ENCODE measurements at places on chromosomes 3 and 15.

DNA sequence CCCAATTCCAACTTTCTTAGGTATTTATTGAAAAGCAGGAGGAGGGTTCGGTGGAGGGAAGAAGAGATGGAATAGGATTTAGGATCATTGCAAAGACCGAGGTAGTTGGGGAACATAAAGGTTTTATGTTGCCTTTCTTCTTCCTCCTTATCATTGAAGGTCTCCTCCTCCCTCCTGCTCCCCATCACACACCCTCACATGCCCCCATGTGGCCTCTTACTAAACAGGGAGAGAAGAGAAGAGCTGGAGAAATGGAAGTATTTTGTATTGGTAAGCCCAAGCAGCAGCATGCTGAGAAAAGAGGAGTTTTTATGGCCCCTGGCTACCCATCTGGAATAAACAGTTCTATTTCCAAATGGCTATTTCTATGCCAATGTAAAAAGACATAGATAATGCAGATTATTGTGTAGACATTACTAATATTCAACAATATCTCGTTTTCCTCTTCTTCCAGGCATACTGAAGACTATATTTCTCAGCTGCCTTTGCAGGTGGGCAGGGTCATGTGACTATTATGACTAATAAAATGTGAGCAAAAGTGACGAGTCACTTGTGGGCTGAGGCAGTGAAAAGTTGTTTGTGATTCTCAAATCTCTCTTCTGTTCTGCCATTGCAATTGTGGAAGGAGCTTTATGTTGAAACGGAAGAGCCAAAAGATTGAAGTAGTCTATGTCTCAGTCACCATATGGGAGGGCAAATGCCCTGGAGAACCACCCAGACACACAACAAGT lies 5.2 kb upstream of the GPR176 start:
- no peaks in the 10 kb centered on the region for H3K4me1 ChIP-seq
- H3K27me3 ChIP-seq: peaks cover 5% of the 10 kb centered on the region
- DNase-seq: no peak
- no peak overlapping the region for H3K27ac ChIP-seq
- no peaks in the 10 kb centered on the region for H3K36me3 ChIP-seq

- no peak overlapping the region for H3K27ac ChIP-seq
- no peaks in the 10 kb centered on the region for H3K27me3 ChIP-seq
- no peaks in the 10 kb centered on the region for H3K36me3 ChIP-seq
- peaks cover 4% of the 10 kb centered on the region for H3K4me1 ChIP-seq
- DNase-seq: no peak
Measured at GRCh38 chr15:78205856-78206255, 28.5 kb downstream of the ACSBG1 start.

- H3K4me3 ChIP-seq: no peak overlapping the region
- no peaks in the 10 kb centered on the region for H3K4me1 ChIP-seq
- no peaks in the 10 kb centered on the region for H3K36me3 ChIP-seq
- no peak overlapping the region for H3K27ac ChIP-seq
- peak; percentile 67 for DNase-seq
- H3K27me3 ChIP-seq: no peaks in the 10 kb centered on the region
Measured at GRCh38 chr15:73704869-73705645, 20.9 kb downstream of the CD276 start.

GRCh38 chr3:195849322-195850074 lies 37.8 kb upstream of the MUC4 start:
- no peaks in the 10 kb centered on the region for H3K36me3 ChIP-seq
- H3K27me3 ChIP-seq: peaks cover 15% of the 10 kb centered on the region
- H3K4me1 ChIP-seq: peaks cover 2% of the 10 kb centered on the region
- no peak for DNase-seq

DNA sequence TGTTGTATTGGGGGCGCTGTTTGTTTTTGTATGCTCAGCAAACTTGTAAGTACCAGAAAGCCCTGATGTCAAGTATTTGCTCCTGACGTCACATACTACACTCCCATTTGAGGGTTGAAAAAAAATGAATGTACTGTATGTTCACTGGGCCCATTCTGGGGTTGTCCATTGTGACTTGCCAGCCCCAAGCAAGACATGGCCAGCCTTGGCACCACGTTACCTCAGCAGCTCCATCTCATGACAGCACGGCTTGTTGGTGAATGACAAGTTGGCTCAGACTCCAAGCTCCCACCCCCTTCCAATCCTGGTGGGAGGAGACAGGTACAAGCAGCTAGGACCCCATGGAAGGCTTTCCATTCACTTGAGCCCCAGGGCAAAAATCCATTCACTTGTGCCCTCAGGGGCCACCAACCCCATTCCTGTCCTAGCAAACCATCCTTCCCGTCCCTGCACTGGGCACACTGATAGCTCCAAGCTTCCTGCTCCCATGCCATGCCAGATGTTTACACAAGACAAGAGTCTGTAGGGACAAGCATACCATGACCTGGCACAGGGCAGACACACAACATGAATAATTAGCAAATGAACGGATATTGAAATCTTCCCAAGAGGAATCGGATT lies 1.6 kb downstream of the PHGR1 start:
- no peak for DNase-seq
- H3K4me1 ChIP-seq: peaks cover 10% of the 10 kb centered on the region
- no peaks in the 10 kb centered on the region for H3K36me3 ChIP-seq
- no peak overlapping the region for H3K4me3 ChIP-seq
- H3K27me3 ChIP-seq: peaks cover 6% of the 10 kb centered on the region
- H3K27ac ChIP-seq: no peak overlapping the region

DNA sequence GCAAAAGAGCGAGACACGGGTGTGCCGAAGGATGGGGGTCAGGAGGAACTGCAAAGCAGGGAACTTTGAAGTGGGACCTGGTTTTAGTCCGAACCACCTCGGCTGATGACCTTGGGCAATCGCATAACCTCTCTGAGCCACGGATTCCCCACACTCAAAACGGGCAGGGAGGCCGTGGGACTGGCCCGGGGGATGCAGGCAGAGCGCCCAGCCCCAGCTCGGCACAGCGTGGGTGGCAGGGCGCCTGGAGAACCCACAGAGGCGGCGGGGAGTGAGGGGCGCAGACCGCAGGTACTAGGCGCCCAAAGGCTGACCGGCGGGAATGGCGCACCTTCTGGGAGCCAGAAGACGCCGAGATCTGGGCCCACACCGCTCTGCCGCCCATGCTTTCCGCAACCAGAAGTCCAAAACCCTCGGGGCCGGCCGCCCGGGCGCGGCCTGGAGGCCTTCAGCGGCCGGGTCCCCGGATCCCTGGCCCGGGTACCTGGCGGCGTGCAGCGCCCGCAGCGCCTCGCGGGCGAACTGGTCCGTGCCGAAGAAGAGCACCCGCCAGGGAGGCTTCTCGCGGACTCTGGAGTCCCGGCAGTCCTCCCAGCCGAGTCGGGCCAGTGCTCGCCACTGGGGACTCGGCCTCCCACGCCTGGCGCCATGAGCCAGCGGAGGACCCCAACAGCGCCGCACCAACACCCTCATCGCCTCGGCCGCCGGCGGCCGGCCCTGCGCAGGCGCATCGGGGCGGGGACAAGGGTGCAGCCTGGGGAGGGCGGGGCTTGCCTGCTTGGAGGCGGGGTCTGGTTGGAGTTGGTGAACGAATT lies at the start of gene MTFMT:
TSS of gene MTFMT (minus strand) at position 719 of the 815 bp plus-strand sequence. CDS start at position 693, 26 bp downstream.
- H3K27ac ChIP-seq: peak within 1 kb of the TSS; percentile 86
- H3K4me3 ChIP-seq: peak within 1 kb of the TSS; percentile 97

Data from lung (tissue), 17 donors.